ENCODE measurements at places on chromosomes 5 and 9.

DNA sequence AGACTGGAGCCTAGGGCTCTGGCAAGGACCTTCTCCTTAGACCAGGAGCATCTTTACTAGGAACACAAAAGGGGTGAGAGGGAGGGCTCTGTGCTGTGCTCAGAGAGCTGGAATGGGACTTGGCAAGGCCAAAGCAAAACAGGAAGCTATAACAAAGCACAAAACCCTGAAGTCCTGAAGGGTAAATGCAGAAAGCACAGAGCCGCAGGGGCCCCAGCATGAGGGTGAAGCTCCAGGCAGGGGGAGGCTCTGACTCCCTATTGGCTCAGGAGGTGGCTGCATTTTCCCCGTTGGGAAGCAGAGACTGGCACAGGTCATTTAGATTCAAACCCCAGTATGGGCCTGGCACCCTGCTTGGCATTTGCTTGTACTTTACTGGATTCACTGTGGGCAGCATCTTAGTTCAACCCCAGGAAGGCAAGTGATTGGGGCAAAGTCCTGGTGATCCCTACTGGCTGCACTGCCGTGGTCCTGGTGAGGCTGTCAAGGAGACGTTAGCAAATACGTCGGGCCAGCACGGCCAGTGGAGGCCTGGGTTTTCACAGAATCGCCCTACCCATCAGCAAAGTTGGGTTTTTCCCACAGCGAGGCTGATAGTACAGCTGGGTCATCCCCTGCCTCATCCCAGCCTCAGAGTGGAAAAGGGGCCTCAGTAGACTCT lies 46.3 kb downstream of the GGTA1 start:
- DNase-seq: no peak

DNA sequence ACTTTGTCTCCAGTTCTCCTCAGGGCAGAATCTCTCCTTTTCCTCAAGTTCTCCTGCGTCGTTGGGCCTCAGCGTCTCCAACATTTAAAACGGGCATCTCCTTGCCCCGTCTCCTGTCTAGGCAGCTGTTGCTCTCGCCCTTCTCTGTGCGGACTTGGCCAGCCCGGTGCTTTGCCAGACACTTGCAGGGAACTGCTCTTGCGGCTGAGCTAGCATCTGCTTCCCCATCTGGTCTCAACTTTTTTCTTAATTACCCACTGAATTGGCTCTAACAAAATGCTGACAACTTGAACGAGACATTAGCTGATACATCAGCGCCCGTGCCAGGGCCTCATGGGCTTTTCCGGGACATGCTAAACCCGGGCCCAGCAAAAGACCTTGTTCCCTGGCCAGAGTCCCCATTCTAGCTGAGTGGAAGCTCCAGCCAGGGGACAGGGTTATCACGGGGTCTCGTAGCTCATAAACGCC lies 25.1 kb downstream of the ZNF618 start:
- DNase-seq: no peak

DNA sequence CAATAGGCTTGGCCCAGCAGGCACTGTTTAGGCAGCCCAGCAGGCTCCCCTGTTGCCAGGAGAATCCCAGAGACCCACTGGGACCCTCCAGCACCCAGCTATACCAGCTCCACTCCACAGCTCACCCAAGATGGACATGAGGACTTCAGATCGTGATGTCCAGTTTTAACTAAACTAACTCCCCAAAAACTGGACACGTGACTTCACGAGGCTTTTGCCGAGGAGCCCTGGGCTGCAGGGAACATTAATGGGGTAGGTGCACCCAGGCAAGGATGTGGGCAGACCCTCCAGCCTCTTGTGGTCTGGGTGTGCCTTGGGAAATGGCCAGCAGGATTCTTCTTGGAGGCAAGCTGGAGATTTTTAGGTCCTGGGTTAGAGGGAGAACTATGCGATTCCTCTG lies 8.9 kb upstream of the NKD2 start:
- no peak for DNase-seq

DNA sequence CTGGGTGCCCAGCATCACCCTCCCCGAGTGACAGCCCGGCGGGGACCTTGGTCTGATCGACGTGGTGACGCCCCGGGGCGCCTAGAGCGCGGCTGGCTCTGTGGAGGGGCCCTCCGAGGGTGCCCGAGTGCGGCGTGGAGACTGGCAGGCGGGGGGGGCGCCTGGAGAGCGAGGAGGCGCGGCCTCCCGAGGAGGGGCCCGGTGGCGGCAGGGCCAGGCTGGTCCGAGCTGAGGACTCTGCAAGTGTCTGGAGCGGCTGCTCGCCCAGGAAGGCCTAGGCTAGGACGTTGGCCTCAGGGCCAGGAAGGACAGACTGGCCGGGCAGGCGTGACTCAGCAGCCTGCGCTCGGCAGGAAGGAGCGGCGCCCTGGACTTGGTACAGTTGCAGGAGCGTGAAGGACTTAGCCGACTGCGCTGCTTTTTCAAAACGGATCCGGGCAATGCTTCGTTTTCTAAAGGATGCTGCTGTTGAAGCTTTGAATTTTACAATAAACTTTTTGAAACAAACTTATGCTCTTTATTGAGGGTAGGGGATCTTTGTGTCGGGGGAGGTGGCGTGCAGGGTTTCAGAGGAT lies 1.3 kb downstream of the GADD45G start:
- no peak for DNase-seq
